Lower lobe of right lung (tissue), 2 donors: ENCODE measurements at places on chromosomes 7 and 10. TPM values are rescaled to one million over a fixed set of nuclear protein-coding genes. Genes with fewer than 3 reads are reported as not detected.

Gene LIPK
- total RNA-seq, result not detected

Gene LBX1
- total RNA-seq, result not detected

Gene CH25H
- 4.4 TPM for total RNA-seq

Gene PAX4
- not detected for total RNA-seq

- no peak overlapping the region for H3K4me3 ChIP-seq
- H3K4me1 ChIP-seq, result no peaks in the 10 kb centered on the region
- H3K36me3 ChIP-seq, result no peaks in the 10 kb centered on the region
- H3K27ac ChIP-seq, result no peak overlapping the region
- DNase-seq, result no peak
- peaks cover 4% of the 10 kb centered on the region for H3K27me3 ChIP-seq
Observed at GRCh38 chr10:128305601-128306345, 179.6 kb upstream of the MKI67 start.

GRCh38 chr7:91826377-91826776 is 54.1 kb downstream of the MTERF1 start:
- no peaks in the 10 kb centered on the region for H3K36me3 ChIP-seq
- no peaks in the 10 kb centered on the region for H3K27me3 ChIP-seq
- no peak overlapping the region for H3K27ac ChIP-seq

DNA sequence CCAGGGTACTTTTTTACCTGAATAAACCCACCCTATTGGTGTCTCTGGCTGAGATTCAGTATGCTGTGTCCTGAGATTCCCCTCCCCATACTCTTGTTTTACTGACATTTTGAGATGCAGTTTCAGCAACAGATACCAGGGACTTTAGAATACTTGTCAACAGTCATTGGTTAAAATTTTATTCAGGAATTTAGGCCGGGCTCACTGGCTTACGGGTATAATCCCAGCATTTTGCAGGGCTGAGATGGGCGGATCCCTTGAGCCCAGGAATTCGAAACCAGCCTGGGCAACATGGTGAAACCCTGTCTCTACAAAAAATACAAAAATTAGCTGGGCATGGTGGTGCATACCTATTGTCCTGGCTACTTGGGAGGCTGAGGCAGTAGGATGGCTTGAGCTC is 90.0 kb upstream of the GATAD1 start:
- DNase-seq, result no peak
- H3K4me1 ChIP-seq, result no peaks in the 10 kb centered on the region
- H3K4me3 ChIP-seq, result no peak overlapping the region
- H3K36me3 ChIP-seq, result peaks cover 31% of the 10 kb centered on the region
- no peak overlapping the region for H3K27ac ChIP-seq
- H3K27me3 ChIP-seq, result no peaks in the 10 kb centered on the region

GRCh38 chr7:28075674-28076358 is 104.8 kb downstream of the JAZF1 start:
- no peak for DNase-seq
- H3K36me3 ChIP-seq, result no peaks in the 10 kb centered on the region
- peaks cover 10% of the 10 kb centered on the region for H3K4me1 ChIP-seq
- H3K4me3 ChIP-seq, result no peak overlapping the region
- H3K27ac ChIP-seq, result no peak overlapping the region
- no peaks in the 10 kb centered on the region for H3K27me3 ChIP-seq

GRCh38 chr10:123526356-123527064 is 139.6 kb upstream of the GPR26 start:
- H3K27me3 ChIP-seq, result peaks cover 3% of the 10 kb centered on the region
- H3K27ac ChIP-seq, result no peak overlapping the region
- no peak overlapping the region for H3K4me3 ChIP-seq
- no peak for DNase-seq

- no peaks in the 10 kb centered on the region for H3K27me3 ChIP-seq
- no peaks in the 10 kb centered on the region for H3K4me1 ChIP-seq
- H3K27ac ChIP-seq, result no peak overlapping the region
- no peak overlapping the region for H3K4me3 ChIP-seq
- no peaks in the 10 kb centered on the region for H3K36me3 ChIP-seq
- DNase-seq, result no peak
Observed at GRCh38 chr10:26950934-26951333, 90.2 kb upstream of the ABI1 start.

DNA sequence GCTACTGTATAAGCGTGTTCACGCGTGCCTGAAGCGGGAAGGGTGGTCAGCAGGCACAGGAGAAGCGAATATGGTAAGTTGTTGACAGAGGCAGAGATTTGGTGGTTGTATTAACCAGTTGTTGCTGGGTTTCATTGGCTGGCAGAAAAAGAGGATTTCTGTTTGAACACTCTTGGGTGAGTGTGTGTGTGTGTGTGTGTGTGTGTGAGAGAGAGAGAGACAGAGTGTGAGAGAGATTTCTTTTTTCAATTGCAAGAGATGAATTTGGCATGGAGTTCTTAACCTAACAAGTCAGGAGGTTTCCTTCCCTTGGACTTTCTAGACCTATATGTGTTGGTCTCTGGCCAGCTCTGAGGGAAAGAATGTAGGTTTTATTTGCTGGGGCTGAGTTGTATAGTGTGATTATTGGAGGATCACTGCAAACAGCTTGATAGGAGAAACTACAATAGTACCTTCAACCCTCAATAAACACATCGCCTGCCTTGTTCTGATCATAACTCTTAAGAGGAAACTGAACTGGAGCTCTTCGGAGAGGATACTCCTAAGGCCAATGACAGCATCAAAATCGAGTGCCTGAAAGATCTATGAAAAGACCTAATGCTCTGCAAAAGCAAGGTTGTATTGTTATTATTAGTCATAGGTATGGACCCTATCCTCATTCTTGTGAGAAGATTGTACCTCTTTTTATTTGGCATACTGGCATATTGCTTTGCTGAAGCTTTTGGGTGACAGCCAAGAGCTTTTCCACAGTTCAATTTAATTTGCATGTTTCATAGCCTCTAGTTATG is 1.2 kb downstream of the MCU start:
- H3K27me3 ChIP-seq, result no peaks in the 10 kb centered on the region
- peak overlapping the region; percentile 82 for H3K4me3 ChIP-seq
- H3K27ac ChIP-seq, result peak overlapping the region; percentile 88

- no peaks in the 10 kb centered on the region for H3K36me3 ChIP-seq
- peaks cover 4% of the 10 kb centered on the region for H3K27me3 ChIP-seq
- DNase-seq, result no peak
- no peak overlapping the region for H3K4me3 ChIP-seq
Observed at GRCh38 chr7:155829796-155830470, 17.7 kb upstream of the SHH start.

- H3K4me3 ChIP-seq, result no peak overlapping the region
- H3K27ac ChIP-seq, result no peak overlapping the region
- no peaks in the 10 kb centered on the region for H3K27me3 ChIP-seq
- peaks cover 20% of the 10 kb centered on the region for H3K4me1 ChIP-seq
- DNase-seq, result no peak
Observed at GRCh38 chr10:124097883-124098282, 4.5 kb upstream of the CHST15 start.

- H3K36me3 ChIP-seq, result no peaks in the 10 kb centered on the region
- no peaks in the 10 kb centered on the region for H3K4me1 ChIP-seq
- H3K4me3 ChIP-seq, result no peak overlapping the region
Observed at GRCh38 chr10:35822316-35822715, 180.2 kb upstream of the FZD8 start.

DNA sequence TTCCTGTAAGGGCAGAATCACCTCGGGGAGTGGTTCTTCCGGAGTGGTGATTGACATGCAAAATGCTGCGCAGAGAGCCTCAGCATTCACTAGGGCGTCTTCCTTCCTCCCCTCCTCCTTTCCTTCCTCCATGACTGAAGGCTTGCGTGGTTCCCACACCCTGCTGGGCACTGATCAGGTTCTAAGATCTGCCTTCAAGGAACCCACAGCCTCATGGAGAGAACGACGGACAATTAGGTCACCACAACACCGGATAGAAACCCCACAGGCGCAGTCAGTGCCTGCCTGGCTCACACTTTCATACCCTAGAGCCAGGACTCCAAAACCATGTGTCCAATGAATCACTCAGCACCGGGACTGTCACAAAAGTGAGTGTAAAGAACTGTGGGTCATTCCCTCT is 131.3 kb downstream of the DPP6 start:
- H3K4me3 ChIP-seq, result no peak overlapping the region
- no peaks in the 10 kb centered on the region for H3K36me3 ChIP-seq
- no peaks in the 10 kb centered on the region for H3K4me1 ChIP-seq
- H3K27ac ChIP-seq, result no peak overlapping the region
- no peak for DNase-seq
- no peaks in the 10 kb centered on the region for H3K27me3 ChIP-seq

GRCh38 chr7:15068324-15068723 is 165.8 kb upstream of the DGKB start:
- no peak for DNase-seq
- H3K27me3 ChIP-seq, result no peaks in the 10 kb centered on the region
- H3K4me3 ChIP-seq, result no peak overlapping the region
- no peaks in the 10 kb centered on the region for H3K4me1 ChIP-seq
- no peaks in the 10 kb centered on the region for H3K36me3 ChIP-seq
